ENCODE measurements at places on chromosomes 7 and 10.

GRCh38 chr10:107442035-107442505 lies 277.6 kb upstream of the SORCS1 start:
- DNase-seq = peak; percentile 9

- no peak for DNase-seq
Measured at GRCh38 chr7:43511029-43511428, 71.9 kb upstream of the STK17A start.

DNA sequence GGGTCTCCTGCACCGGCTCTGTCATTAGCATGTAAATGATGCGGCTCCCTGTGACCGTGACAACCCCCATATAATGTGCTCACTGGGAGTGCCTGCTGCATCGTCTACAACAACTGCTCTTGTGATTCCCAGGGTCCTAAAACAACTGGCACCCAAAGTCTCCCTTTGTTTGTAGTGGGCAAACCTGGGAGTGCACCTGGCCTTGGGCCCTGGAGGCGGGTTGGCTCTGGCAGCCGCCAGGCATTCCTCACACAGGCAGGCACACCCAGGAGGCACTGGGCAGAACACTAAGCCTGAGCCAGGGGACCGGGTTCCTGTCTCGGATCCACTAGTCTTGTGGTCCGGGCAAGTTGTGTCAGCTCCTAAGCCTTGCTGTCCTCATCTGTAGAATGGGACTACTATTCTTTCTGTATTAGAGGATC lies 115.5 kb upstream of the GPR26 start:
- DNase-seq = no peak

GRCh38 chr10:122265896-122266295 lies 5.2 kb upstream of the BTBD16 start:
- DNase-seq = no peak

- no peak for DNase-seq
Measured at GRCh38 chr10:124609698-124610097, 134.5 kb downstream of the FAM53B start.

DNA sequence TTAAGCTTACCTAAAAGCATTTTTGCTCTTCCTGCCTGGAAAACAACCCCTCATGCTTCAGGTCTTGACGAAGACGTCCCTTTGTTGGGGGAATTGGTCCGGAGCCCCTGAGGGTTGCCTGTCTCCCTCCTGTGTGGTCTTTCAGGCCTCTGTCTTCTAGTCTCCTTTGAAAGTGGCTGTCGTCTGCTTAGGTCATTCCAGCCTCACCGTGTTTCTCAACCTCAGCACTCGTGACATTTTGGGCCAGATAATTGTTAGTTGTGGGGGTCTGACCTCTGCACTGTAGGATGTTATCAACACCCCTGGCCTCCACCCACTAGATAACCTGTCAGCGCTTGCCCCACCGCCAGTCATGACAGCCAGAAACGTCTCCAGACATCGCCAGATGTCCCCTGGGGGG lies 219.1 kb downstream of the TCF7L2 start:
- no peak for DNase-seq

DNA sequence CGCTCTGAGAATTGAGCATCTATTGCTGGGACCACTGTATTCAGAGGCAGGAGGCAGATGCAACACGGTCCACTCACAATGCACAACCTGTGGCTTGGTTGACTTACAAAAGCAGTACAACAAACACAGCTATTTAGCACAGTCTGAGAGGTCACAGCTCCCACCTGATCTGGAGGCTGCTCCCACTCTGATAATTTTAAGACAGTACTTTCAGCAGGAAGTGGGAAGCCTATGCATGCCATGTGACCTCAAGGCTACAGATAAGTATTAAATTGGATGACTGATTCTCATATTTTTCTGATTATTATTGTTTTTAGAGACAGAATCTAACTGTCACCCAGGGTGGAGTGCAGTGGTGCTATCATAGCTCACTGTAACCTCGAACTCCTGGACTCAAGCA lies 659.3 kb downstream of the PARD3 start:
- no peak for DNase-seq

DNA sequence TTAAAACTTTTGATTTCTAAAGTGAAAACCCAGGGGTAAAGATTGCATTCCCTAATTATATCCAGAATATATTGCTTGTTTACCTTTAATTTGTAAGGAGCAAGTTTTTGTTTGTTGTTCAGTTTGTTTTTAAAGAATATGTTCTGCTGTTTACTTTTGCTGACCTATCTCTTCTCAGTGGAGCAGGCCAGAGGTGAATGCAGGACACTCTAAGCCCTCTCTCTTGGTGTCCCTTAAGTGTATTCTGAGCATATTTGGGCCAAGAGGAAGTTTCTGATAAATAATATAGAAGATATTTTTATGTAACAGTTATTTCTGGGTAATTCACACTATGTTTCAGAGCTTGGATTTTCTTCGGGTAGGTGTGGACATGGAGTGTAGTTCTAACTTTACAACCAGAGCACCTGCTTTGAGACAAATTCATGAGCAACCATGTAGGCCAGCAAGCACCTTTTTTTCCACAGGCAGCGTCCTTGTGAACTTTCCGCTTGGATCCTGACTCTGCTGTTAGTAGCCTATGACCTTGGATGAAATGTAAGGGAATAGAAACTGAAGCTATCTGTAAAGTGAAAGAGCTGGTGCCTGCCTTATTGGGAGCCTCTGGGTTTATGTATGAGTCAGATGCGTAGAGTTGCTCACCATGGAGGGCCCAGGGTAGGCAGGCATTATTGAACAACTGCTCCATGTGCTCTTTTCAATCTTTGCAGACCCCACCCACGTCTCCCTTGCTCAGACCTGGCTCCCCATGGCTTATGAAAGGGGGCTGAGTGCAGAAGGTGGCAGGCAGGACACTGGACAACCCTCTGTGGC lies 16.1 kb downstream of the OGDH start:
- peak; percentile 51 for DNase-seq

DNA sequence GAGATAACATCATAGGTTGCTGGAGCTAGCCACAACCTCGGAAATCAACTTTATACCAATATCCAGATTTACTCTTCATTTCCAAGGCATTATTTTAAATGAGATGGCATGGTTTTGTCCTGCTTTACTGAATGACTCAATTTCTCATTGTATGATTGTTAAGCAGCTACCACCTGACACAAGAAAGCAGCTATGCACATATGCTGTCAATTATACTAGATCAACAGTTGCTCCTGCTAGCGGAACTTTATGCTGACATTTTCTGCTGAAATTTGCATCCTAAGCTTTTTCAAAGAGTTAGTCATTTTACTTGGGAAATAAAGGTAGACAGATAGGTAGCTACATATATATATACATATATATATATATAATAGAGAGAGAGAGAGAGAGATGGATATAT lies 8.9 kb upstream of the CH25H start:
- DNase-seq = no peak

GRCh38 chr10:110789604-110790433 lies 81.9 kb upstream of the PDCD4 start:
- no peak for DNase-seq

DNA sequence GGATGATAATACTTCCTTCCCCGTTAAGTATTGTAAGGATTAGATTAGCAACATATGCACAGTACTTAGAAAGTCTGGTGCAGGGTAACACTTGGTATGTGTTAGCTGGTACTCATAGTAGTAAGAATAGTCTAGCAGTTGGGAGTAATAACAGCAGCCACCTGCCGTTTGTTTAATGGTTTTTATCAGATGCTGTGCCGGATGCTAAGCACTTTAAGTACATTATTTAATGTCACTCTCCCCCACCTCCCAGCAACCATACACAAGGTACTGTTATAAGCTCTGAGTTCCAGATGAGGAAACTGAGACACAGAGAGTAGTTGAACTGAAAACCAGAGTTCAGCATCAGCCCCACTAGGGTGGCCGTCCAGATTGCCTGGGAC lies 60.1 kb downstream of the ZMIZ1 start:
- DNase-seq = no peak

DNA sequence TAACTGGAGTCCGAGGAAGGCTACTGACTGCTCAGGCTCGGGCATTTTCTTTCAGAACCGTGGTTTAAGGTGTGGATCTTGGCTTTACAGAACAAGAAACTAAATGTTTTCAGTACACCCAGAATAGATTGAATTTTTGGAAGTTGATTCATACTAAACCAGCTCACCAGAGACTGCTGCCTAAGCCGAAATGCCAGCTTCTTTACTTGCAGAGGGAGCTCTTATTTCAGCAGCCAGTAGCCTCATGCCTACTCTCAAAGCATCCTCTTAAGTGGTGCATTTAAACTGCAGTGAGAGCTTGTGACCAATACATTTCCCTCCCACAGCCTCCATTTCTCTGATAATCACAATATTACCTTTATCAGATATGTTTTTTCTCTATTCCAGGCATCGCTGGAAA lies 615.1 kb downstream of the SUGCT start:
- no peak for DNase-seq

DNA sequence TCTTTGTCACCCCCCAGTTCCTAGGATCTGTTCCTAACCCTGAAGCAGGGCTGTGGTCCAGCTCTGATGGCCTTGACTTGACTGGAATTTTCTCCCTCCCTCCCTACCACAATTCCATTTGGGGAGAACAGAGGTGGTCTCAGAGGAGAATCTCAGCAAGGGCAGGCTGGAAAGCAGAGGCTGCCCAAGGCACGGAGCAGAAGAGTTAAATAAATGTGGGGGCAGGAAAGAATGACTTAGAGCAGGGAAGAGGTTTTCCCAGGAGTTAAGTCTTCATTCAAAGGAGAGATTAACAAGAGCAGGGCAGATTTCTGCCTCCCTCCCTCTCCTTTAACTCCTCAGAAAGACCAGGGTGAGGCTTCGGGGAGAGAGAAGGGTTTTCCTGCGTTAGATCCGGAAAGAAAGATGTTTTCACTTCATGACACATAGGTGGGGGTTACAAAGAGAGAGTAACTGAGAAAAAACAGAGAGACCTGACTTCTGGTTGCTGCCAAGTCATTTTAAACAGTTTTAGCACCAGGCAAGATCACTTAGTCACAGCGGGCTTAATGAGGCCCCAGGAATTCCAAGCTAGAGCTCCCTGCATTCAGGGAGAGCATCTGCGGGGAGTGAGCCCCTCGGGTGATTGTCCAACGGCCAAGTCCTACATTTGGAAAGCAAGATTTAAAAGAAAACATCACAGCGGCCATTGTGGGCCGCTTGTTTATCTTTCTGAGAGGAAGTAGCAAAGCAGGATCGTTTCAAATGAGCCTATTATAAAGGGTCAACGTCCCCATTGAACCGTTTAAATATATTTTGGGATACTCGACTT lies 78.7 kb downstream of the ARHGAP22 start:
- no peak for DNase-seq

GRCh38 chr7:81754918-81755696 lies 14.7 kb downstream of the HGF start:
- no peak for DNase-seq

- no peak for DNase-seq
Measured at GRCh38 chr7:69049326-69049725, 548.9 kb upstream of the AUTS2 start.

GRCh38 chr10:52783726-52784125 lies 11.1 kb upstream of the MBL2 start:
- DNase-seq = no peak

DNA sequence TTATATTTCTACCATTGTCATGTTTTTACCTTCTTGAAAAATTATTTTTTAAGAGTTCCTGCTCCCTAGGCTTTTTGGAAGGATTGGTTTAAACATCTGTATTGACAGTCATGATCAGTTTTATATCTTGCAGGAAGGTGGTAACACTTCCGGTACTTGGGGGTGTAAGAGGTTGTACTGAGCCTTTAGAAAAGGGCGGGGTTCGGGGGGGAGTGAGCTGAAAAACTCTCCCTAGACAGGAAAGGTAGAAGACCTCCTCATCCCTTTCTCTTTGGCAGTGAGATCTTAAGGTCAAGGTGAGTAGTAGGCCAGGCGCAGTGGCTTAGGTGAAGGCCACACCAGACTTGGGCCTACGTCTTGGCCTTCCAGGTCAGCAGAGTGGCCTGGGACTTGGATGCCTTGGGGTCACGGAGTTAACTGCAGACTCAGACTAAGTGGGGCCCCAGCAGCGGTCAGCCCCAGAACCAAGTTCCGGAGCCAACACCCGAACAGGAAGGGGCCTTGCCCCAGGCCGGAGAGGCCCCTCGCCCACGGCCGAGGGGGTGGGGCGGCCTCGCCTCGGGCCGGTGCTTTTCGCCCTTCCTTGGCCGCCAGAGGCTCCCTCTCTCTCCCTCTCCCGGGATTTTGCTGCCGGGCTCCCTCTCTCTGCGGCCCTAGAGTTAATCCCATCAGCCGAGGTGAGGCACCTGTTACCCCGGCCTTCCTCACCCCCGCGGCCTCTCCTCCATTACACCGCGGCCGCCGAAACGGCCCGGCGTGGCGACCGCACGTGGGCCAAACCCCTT lies at the start of gene PPP1R9A:
Gene PPP1R9A, plus strand, starts transcription at position 569 of the 785 bp plus-strand sequence. CDS start 2,520 bp downstream, outside the sequence.
- no peak for DNase-seq

GRCh38 chr10:70991140-70992124 lies 103.1 kb upstream of the PCBD1 start:
- no peak for DNase-seq

DNA sequence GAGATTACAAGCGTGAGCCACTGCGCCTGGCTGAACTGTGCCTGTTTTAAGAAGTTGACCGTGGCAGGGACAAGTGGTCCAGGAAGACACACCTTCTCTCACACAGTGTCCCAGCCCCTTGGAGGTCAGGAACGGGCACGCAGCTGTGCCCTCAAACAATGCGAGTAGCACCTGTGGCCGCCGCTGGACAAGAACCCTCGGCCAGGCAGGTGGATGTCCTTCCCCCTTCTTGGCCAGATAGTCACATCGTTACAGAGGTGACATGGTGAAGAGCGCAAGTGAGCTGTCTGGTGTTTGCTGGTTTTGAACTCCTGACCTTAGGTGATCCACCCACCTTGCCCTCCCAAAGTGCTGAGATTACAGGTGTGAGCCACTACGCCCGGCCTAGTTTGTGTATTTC lies 8.8 kb downstream of the ZFAND2A start:
- no peak for DNase-seq

- DNase-seq = no peak
Measured at GRCh38 chr10:59057345-59057744, 119.1 kb upstream of the PHYHIPL start.

DNA sequence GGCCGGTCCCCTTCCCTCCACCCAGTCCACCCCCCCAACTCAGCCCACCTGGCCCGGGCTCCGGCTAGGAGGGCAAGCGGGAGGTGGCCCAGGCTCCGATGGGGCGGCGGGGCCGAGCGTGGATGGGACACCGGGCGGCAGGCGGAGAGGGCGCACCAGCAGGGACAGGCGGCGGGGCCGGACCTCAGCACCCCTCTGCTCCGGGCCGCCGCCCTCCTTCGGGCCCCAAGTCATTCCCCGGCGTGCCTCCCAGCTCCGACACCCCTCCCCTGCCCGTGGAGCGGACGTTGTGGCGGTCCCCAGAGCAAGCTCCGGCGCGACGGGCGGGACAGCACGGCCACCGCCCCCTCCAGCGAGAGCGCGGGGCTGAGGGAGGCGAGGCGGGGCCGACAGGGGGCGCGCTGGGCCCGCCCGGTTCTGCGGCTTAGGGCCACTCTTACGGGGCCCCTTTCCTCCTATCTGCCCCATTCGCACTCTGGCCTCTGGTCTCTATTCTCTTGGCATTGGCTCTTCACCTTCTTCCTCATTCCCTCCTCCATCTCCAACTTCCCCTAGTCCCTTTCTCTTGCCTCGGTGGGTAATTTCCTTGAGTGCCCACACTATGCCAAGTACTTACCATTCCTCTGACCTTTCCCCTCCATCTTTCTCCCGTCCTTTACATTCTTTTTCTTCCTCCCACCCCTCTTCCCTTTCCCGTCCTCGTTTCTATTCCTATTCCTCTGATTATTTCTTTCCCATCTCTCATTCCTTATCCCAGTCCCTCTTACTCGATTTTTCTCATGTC lies 701 bp upstream of the GBX1 start:
- peak; percentile 52 for DNase-seq

Data from MM.1S (cell line).